Mesenteric fat pad (tissue), 1 donor: ENCODE measurements at places on chromosomes 1 and 21. TPM values are rescaled to one million over a fixed set of nuclear protein-coding genes. Genes with fewer than 3 reads are reported as not detected.

SHE gene
- total RNA-seq: 33.1 TPM

DNA sequence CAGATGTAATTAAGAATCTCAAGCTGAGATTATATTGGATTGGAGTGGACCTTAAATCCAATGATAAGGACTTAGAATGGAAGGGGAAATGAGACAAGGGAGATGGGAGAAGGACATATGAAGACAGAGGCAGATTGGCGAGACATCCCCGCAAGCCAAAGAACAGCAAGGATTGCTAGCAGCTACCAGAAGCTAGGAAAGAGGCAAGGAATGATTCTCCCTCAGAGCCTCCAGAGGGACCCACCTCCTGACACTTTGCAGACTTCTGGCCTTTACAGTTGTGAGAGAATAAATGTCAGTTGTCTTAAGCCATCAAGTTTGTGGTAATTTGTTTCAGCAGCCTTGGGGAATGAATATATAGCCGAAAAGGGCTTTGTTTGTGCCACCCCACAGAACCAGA, 20.7 kb downstream of the METTL13 start:
- DNase-seq: no peak

GRCh38 chr1:50438945-50439344, 15.7 kb upstream of the DMRTA2 start:
- DNase-seq: no peak

- no peak for DNase-seq
Measured at GRCh38 chr1:169925505-169926482, 32.1 kb upstream of the SCYL3 start.

DNA sequence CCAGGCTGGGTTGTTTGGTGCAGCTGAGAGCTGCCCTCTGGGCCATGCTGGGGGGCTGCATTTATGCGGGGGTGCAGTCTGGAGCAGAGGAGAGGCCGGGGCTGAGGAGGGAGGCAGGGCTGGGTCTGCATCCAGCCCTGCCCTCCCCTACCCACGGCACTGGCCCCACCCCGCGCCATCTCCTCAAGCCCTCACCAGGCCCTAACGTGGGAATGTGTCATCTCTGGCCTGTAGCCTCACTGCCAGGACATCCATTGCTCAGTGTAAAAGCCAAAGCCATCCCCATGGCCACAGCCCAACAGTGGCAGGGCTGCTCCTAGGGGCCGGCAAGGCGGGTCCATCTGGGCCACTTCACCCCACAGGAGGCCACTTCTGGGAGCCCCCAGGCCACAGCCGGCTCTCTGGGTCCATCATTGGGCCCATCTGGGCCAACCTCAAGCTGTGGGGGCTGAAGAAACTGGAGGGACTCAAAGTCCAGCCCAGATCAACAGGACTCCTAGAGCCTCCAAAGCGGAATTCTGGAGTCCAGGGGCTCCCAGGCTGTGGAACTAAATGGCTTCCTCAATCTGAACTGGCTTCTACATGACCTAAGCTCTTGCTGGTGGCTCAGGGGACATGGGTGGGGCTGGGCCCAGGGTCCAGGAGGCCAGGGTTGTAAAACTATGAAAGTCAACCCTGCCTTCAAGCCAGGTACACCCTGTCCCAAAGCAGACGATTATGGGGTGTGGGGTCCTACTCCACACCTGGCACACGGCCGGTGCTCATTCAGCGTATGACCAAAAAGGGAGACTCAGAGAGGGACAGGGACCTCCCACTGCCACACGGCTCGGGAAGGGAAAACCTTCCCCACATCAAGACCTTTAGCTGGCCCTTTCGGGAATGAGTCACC, 32.6 kb downstream of the RUNX3 start:
- DNase-seq: peak; percentile 67
